ENCODE measurements at places on chromosomes 1 and 21.

- H3K36me3 ChIP-seq = no peaks in the 10 kb centered on the region
- no peak overlapping the region for H3K4me3 ChIP-seq
- no peaks in the 10 kb centered on the region for H3K4me1 ChIP-seq
- H3K27ac ChIP-seq = no peak overlapping the region
- DNase-seq = no peak
Observed at GRCh38 chr1:65698590-65698989, 94.1 kb upstream of the PDE4B start.

DNA sequence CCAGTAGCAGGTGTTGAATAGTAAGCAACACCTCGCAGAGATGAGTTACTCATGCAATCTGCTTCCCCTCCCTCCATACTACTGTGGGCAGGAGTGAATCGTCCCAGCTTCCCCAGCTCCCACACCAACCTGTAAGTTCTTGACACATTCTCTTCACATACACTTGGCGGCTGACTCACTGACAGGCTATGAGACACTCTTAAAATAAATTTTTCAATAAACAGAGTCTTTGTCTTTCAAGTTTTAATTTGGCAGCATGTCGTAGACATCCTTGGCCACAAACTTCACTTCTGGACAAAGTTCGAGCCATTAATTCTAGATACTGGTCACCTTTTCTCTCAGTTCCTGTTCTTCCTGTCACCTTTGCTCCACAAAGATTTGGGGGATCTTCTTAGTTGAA lies 290.7 kb downstream of the TM2D1 start:
- H3K4me3 ChIP-seq = no peak overlapping the region
- no peaks in the 10 kb centered on the region for H3K36me3 ChIP-seq
- H3K4me1 ChIP-seq = no peaks in the 10 kb centered on the region
- no peak overlapping the region for H3K27ac ChIP-seq

GRCh38 chr1:203361945-203362719 lies 11.2 kb upstream of the FMOD start:
- peaks cover 6% of the 10 kb centered on the region for H3K27me3 ChIP-seq
- H3K36me3 ChIP-seq = no peaks in the 10 kb centered on the region
- no peak overlapping the region for H3K27ac ChIP-seq
- DNase-seq = no peak

DNA sequence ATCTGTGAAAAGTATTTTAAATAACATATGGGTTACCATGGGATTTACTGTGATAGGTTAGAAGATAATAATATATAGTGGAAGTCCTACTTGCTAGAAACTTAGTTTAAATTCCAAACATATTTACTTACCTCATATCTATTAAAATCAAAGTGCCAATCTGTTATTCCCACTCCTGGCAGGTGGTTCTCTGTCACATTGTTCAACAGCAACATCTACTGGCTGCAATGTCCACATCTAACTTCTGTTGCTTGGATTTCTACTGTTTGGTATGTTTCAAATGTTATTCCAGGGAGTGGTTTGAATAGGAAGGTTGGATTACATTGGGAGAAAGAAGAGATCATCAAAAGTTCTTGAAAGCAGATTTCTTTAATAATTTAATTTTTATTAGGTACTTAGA lies 122.5 kb upstream of the NCAM2 start:
- H3K36me3 ChIP-seq = no peaks in the 10 kb centered on the region
- H3K27ac ChIP-seq = no peak overlapping the region
- H3K27me3 ChIP-seq = no peaks in the 10 kb centered on the region
- no peak for DNase-seq

DNA sequence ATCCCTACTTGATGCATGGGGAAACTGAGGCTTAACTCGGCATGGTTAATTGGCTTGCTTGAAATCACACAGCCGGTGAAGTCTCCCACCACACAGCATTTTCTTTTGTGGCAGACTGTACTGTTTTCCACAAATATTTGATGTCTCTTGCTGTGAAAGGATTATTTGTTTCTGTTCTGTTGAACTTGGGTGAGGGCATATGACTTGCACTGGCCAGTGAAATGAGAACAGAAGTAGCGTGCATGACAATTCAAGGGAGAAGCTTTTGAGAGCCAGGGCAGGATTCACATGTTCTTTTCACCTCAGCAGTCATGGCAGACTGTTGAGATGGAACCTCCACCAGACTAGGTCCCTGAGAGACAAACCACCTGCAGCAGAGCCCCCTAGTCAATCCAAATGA lies 11.7 kb upstream of the AK2 start:
- no peaks in the 10 kb centered on the region for H3K36me3 ChIP-seq
- no peaks in the 10 kb centered on the region for H3K27me3 ChIP-seq
- H3K27ac ChIP-seq = no peak overlapping the region
- no peak overlapping the region for H3K4me3 ChIP-seq
- DNase-seq = no peak

GRCh38 chr1:234782791-234783190 lies 172.8 kb upstream of the IRF2BP2 start:
- no peak overlapping the region for H3K4me3 ChIP-seq
- H3K36me3 ChIP-seq = no peaks in the 10 kb centered on the region
- no peak for DNase-seq
- H3K27ac ChIP-seq = no peak overlapping the region

- no peaks in the 10 kb centered on the region for H3K4me1 ChIP-seq
- DNase-seq = no peak
- H3K36me3 ChIP-seq = no peaks in the 10 kb centered on the region
- H3K27me3 ChIP-seq = peaks cover 2% of the 10 kb centered on the region
- H3K4me3 ChIP-seq = no peak overlapping the region
- H3K27ac ChIP-seq = no peak overlapping the region
Observed at GRCh38 chr1:159752135-159752580, 28.6 kb upstream of the DUSP23 start.

DNA sequence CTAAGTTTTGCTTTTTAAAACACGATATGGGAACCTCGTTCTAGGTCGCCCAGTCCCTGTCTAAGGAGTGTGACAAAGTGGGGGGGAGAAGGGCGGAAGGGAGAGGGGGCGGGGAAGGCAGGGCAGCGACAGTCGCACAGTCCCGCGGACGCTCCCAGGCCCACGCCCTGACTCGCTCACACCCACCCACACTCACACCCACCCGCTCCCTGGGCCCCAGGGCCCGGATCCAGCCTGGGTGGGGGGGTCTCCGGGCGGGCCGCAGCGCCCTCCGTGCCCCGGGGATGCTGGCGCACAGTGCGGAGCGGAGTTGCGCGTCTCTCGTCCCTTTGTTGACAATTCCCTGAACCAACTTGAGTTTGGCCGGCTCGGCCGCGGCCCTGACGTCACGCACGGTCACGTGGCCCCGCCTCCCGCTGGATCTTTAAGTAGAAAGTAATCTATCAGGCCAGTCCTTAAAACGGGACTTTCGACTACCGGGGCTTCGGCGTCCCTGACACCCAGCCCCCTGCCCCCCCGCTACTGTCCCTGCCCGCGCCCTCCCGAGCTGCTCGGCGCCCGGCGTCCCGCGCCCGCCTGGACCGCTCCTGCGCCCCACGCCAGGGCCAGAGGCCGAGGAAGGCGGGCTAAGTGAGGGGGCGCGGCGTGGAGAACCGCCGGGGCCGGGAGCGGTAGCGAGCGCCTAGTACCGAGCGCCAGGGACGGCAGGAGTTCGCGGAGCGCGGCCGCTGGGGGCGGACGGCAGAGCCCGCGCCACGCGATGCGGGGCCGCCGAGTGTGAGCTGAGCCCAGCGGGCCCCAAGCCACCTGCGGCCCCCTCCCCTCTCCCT lies at the start of gene FOXD3:
TSS of gene FOXD3 (plus strand) at position 454 of the 830 bp plus-strand sequence. CDS start 492 bp downstream, outside the sequence.
- no peak within 1 kb of the TSS for H3K27ac ChIP-seq
- peaks cover 26% of the 10 kb centered on the region for H3K4me1 ChIP-seq
- peaks cover 90% of the 10 kb centered on the region for H3K27me3 ChIP-seq
- no peaks in the 10 kb centered on the region for H3K36me3 ChIP-seq

- H3K27ac ChIP-seq = no peak overlapping the region
- H3K4me3 ChIP-seq = no peak overlapping the region
- H3K36me3 ChIP-seq = no peaks in the 10 kb centered on the region
- peaks cover 4% of the 10 kb centered on the region for H3K4me1 ChIP-seq
- peak; percentile 46 for DNase-seq
- no peaks in the 10 kb centered on the region for H3K27me3 ChIP-seq
Observed at GRCh38 chr1:205523891-205524793, 19.7 kb downstream of the CDK18 start.

DNA sequence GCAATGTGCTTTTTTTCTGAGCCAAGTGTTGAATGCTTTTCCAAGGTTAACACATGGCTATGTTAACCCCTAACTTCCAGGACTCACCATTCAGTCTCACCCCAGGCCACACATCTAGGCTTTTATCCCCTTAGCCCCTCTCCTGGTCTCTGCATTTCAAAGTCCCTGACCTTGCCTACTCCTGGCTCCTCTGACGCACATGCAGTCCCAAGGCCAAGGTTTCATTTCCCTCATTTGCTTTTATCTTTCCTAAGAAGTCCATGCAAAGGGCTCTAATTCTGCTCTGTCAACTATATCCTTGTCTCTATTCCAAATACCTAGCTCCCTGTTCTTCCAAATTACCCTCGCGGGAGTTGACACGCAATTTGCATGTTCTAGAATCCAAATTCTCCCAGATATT lies 25.4 kb downstream of the SLC30A10 start:
- H3K36me3 ChIP-seq = no peaks in the 10 kb centered on the region
- DNase-seq = no peak
- no peaks in the 10 kb centered on the region for H3K27me3 ChIP-seq
- H3K4me1 ChIP-seq = no peaks in the 10 kb centered on the region

DNA sequence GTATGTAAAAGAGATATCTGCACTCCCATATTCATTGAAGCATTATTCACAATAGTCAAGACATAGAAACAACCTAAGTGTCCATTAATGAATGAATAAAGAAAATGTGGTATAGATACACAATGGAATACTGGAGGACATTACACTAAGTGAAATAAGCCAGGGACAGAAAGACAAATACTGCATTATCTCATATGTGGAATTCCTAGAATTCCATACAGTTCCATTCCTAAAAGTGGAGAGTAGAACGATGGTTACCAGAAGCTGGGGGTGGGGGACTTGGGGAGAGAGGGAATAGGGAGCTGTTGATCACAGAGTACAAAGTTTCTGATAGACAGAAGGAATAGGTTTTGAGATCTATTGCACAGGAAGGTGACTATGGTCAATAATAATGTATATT lies 7.4 kb downstream of the TMED5 start:
- H3K27ac ChIP-seq = no peak overlapping the region
- peaks cover 5% of the 10 kb centered on the region for H3K36me3 ChIP-seq
- H3K4me3 ChIP-seq = no peak overlapping the region
- peaks cover 21% of the 10 kb centered on the region for H3K4me1 ChIP-seq
- H3K27me3 ChIP-seq = no peaks in the 10 kb centered on the region

DNA sequence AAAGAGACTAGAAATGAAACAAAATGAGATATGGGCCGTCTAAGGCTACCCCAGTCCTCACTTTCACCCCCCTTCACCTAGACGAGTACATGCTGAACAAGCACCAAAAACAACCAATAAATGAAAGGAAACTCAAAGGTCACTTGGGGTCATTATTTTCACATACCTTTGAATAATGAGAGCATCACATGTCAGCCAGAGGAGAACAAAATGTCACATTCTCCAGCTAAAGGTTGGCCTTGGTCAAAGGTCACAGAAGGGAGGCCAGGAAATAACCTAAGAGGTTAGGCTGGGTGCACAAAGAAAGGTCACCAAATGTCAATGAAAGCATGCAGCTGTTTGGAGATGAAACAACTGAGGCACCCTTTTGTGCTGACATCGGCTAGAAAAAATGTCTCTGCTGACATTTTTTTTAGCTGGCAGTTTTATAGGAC lies 288.7 kb upstream of the USP25 start:
- no peak for DNase-seq
- no peaks in the 10 kb centered on the region for H3K4me1 ChIP-seq
- no peak overlapping the region for H3K4me3 ChIP-seq
- H3K27ac ChIP-seq = no peak overlapping the region

GRCh38 chr1:241635556-241636152 lies 4.5 kb downstream of the CHML start:
- H3K4me3 ChIP-seq = no peak overlapping the region
- no peak for DNase-seq
- H3K27ac ChIP-seq = no peak overlapping the region
- H3K27me3 ChIP-seq = no peaks in the 10 kb centered on the region

GRCh38 chr1:238660849-238661248 lies 725.5 kb upstream of the CHRM3 start:
- no peak overlapping the region for H3K4me3 ChIP-seq
- H3K27ac ChIP-seq = no peak overlapping the region
- no peaks in the 10 kb centered on the region for H3K4me1 ChIP-seq
- no peaks in the 10 kb centered on the region for H3K36me3 ChIP-seq
- DNase-seq = no peak

DNA sequence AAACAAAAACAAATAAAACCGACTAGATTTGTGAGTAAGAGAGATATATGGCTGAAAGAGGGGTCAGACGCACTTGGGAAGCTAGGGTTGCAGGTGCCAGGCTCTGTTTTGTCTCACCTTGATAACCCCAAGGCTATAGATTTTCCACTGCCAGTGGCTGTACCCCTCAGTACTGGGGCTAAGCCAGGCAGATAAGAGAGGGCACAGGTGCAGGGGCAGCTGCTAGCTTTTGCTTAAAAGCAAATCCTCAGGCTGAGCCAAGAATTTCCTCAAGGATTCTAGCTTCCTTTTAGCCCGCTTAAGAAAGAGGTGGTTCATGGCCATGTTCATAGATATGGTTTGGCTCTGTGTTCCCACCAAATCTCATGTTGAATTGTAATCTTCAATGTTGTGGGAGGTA lies 57.9 kb downstream of the OVGP1 start:
- no peaks in the 10 kb centered on the region for H3K36me3 ChIP-seq
- no peak overlapping the region for H3K4me3 ChIP-seq
- no peaks in the 10 kb centered on the region for H3K4me1 ChIP-seq
- no peaks in the 10 kb centered on the region for H3K27me3 ChIP-seq
- DNase-seq = no peak

GRCh38 chr1:70498666-70499065 lies 87.6 kb downstream of the CTH start:
- H3K36me3 ChIP-seq = no peaks in the 10 kb centered on the region
- no peak overlapping the region for H3K4me3 ChIP-seq
- no peaks in the 10 kb centered on the region for H3K4me1 ChIP-seq
- no peaks in the 10 kb centered on the region for H3K27me3 ChIP-seq

GRCh38 chr1:165911609-165912281 lies 84.3 kb downstream of the UCK2 start:
- no peak overlapping the region for H3K4me3 ChIP-seq
- no peak for DNase-seq
- H3K27me3 ChIP-seq = no peaks in the 10 kb centered on the region

- H3K4me1 ChIP-seq = no peaks in the 10 kb centered on the region
- no peaks in the 10 kb centered on the region for H3K27me3 ChIP-seq
- no peaks in the 10 kb centered on the region for H3K36me3 ChIP-seq
- DNase-seq = no peak
- no peak overlapping the region for H3K27ac ChIP-seq
- H3K4me3 ChIP-seq = no peak overlapping the region
Observed at GRCh38 chr1:232174306-232174705, 455.6 kb downstream of the SIPA1L2 start.

GRCh38 chr1:90509225-90510048 lies 207.7 kb downstream of the BARHL2 start:
- no peaks in the 10 kb centered on the region for H3K4me1 ChIP-seq
- H3K27me3 ChIP-seq = no peaks in the 10 kb centered on the region
- no peak for DNase-seq
- H3K36me3 ChIP-seq = no peaks in the 10 kb centered on the region

DNA sequence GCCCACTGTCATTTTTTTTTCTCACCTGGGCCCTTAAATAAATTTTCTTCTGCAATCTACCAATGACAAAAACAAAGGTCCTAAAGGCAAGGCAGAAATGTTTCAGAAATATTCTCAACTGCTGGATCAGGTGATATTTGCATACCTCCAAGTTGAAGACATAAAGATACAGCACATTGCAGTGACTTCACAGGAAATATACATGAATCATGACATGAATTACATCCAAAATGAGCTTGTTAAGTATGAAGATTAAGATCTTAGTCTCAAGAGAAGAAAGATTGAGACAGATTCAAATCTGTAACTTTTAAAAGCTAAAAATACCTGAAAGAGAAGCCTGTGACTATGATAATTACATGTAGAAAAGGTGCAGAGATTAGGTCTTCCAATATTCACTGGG lies 207.8 kb downstream of the SIPA1L2 start:
- H3K4me3 ChIP-seq = no peak overlapping the region
- no peaks in the 10 kb centered on the region for H3K36me3 ChIP-seq
- H3K4me1 ChIP-seq = no peaks in the 10 kb centered on the region

All from effector memory CD4-positive, alpha-beta T cell (primary cell).